Adipocyte (in vitro differentiated cells): ENCODE measurements at places on chromosomes 6 and 20.

- no peak for DNase-seq
Observed at GRCh38 chr6:159826968-159827647, 27.0 kb downstream of the PNLDC1 start.

- no peak for DNase-seq
Observed at GRCh38 chr6:36298027-36298426, 28.2 kb downstream of the PNPLA1 start.

GRCh38 chr20:5393218-5393870, 76.6 kb upstream of the PROKR2 start:
- no peak for DNase-seq

GRCh38 chr6:6348256-6348655, 27.8 kb upstream of the F13A1 start:
- DNase-seq: no peak

- DNase-seq: no peak
Observed at GRCh38 chr6:130557481-130558112, 191.8 kb downstream of the TMEM200A start.
